ENCODE measurements at places on chromosomes 11 and 22.

DNA sequence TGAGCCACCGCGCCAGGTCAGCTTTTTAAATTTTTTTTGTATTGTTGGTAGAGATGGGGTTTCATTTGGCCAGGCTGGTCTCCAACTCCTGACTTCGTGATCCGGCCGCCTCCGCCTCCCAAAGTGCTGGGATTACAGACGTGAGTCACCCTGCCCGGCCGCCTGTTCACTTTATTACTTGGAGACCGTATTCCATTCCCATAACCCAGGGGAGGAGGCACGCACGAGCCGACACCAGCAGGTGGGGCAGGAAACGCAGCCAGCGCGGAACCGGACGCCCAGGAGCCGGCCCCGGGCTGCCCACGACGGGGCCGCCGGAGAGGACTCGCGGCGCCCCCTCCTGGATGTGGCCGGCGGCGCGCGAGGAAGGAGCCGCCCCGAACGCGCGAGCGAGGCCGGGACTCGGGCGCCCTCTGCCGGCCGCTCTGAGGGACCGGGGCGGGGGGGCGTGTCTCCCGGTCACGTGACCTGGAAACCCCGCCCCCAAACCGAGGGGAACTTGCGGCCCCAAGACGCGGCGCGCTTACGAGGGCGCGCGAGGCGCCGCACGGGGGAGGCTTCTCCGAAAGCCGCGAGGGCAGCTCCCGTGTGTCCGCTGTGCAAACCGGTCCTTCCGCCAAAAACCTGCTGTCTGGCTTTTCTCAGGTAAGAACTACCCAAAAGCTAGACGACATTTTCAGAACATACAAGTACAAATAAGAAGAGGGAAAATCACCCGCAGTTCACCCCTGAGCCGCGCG, 11.6 kb upstream of the RNH1 start:
- DNase-seq: peak; percentile 83

DNA sequence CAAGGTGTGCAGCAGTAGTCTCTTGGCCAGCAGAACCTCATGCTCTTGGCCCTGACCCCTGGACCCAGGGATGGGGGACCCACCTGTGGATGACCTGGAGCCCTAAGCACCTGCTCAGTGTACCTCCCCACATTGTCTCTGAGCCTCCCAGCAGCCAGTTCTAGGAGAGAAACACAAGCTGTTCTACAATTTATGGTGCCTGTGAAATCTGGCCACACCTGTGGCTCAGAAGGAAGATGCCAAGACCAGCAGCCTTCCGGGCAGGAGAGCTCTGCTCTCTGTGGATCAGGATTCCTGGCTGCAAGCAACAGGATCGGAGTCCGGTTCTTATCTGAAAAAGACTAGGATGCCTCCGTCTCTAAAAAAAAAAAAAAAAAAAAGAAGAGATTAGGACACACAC, 103.6 kb upstream of the ANO1 start:
- no peak for DNase-seq

DNA sequence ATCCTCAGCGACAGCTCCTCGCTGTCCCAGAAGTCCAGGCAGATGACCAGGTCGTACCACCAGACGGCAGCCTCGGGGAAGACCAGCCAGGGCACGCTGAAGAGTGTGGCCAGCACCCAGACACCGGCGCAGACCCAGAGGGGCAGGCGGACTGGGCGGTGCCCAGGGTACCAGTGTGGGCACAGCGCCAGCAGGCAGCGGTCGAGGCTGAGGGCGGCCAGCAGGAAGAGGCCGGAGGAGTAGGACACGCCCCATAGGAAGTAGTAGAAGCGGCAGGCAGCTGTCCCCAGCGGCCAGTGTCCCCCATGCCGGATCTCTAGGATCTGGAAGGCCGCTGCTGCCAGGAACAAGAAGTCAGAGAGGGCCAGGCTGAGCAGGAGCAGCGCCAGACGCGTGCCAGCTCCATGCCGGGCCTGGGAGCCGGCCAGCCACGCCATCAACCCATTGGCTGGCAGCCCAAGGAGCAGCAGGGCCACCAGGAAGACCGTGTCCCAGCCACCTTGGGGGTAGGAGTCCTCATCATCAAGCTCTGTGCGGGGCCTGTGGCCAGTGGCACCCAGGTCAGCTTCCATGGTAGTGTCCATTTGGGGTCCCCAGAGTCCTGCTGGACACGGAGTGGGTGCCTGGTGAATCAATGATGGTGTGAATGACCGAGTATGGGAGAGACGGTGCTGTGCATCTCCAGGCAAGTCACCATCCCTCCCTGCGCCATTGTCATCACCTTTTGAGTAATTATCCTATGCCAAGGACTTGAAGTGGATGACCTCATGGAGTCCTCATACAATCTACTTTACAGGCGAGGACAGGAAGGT, at the start of gene GPR152:
TSS of gene GPR152 (minus strand) at position 589 of the 812 bp plus-strand sequence. CDS start at position 584, 5 bp downstream.
- no peak for DNase-seq

GRCh38 chr22:46854125-46854870, 91.8 kb downstream of the TBC1D22A start:
- DNase-seq: no peak

GRCh38 chr22:41273128-41273527, 12.9 kb downstream of the RANGAP1 start:
- DNase-seq: no peak

DNA sequence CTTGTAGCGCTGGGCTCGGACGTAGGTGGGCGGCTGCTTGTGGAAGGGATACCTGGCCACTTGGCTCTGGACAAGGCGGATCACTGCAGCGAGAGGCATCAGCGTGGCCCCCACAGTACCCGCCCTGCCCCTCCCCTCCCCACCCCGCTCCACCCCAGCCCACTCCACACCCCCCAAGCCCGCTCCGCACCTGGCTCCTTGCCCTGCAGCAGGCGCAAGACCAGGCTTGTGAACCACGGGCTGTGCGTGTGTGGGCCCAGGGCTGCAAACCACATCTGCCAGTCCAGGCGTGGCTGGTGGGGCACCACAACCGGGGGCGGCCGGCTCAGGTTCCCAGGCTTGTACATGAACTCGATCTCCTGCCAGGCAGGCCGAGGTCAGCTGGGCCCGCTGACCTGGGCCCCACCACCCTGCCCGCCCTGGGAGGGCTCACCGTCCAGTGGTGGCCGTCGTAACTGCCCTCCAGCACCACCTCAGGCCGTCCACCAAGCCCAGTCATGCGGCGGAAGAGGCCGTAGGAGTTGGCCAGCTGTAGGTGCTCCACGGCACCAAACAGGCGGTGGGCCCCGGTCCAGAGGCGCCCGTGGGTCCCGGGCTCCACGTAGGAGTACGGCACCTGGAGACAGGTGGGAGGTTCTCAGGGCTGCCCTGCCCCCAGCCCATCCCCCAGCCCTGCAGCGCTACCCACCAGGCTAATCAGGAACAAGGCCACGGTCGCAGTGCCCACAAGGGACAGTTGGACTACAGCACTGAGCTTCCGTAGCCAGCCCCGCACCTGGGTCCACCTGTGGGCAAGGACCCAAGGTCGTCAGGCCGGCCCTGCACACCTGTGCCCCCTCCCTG, 2.9 kb downstream of the LMF2 start:
- DNase-seq: no peak

GRCh38 chr11:11171854-11172253, 181.2 kb downstream of the CSNK2A3 start:
- no peak for DNase-seq

Measured in T-helper 1 cell (primary cell).